ENCODE measurements at places on chromosomes 16 and 17. TPM values are rescaled to one million over a fixed set of nuclear protein-coding genes. Genes with fewer than 3 reads are reported as not detected.

DNA sequence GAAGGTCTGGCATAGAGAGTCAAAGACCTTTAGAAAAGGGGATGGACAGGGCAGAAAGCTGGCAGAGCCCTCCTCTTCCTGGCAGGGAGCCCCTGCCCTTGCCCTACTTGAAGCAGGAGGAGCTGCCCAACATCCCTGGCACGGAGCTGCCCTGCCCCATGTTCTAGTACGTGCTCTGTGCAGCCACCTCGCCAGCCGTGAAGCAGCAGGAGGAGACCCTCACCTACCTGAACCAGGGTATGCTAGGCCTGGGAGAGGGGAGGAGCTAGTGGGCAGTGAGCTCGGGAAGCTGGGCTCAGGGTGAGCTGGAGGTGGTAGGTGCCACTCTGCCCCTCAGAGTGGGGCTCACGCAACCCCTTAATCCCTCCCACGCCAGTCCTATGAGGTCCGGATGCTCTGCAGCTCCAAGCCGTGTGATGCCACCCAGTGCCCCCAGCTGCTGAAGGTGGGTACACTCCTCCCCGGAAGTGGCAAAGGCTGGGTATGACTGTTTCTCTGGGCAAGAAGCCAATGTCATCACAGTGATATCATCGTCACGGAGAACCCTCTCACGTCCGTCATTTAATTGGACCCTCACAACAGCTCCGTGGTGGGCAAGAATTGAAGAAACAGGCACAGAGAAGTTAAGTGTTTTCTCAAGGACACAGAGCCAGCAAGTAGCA lies 12.7 kb upstream of the STAC2 start:
- DNase-seq: no peak

DNA sequence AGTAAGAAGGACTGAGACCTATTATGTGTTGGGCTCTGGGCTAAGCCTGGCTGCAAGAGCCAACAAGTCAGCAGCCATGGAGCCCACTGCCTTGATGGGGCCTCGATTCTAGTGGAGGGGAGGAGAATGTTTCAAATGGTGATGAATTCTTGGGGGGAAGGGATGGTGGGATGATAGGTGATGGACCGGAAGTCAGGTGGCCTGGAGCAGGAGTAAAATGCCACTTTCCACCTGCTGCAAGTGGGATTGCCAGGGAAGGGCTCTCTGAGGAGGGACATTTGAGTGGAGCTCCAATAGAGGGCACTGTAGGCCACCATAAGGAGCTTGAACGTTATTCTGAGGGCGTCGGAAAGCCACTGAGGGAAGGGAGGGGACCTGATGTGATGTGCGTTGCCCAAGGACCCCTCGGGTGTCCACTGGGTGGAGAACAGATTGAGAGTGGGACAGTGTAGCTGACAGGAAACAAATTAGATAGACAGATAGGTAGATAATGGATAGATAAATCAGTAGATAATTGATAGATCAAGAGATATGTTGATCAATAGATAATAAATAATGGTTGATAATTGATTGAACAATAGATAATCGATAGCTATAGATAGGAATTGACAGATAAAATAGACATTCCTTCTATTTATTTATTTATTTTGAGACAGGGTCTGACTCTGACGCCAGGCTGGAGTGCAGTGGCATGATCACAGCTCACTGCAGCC lies 18.2 kb upstream of the NXPH3 start:
- no peak for DNase-seq

- DNase-seq: no peak
These were observed 7.4 kb downstream of the GLIS2 start for GRCh38 chr16:4323071-4323844.

SLFN14 gene
- not detected for polyA plus RNA-seq

BAIAP3 gene
- polyA plus RNA-seq: 0.33 TPM

DNA sequence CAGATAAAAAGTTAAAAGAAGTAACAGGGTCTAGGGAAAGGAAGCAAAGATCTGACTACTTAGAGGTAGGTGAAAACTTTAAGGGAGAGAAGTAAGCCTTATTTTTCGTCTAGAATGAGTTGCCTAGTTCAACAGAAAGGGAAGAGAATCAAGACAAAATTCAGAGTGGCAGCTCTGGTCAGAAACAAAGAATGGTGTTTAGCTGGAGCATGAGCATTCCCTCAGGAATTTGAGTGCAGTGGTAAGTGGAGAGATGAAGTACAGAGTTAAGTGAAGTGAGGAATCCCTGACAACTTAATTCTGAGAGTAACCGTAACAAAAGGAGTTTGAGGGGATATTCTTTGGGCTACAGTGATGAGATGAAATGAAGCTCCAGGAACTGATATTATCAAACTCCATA lies 11.5 kb downstream of the SMG6 start:
- DNase-seq: no peak

Data from BJ (cell line).